ENCODE measurements at places on chromosomes 3 and 15.

DNA sequence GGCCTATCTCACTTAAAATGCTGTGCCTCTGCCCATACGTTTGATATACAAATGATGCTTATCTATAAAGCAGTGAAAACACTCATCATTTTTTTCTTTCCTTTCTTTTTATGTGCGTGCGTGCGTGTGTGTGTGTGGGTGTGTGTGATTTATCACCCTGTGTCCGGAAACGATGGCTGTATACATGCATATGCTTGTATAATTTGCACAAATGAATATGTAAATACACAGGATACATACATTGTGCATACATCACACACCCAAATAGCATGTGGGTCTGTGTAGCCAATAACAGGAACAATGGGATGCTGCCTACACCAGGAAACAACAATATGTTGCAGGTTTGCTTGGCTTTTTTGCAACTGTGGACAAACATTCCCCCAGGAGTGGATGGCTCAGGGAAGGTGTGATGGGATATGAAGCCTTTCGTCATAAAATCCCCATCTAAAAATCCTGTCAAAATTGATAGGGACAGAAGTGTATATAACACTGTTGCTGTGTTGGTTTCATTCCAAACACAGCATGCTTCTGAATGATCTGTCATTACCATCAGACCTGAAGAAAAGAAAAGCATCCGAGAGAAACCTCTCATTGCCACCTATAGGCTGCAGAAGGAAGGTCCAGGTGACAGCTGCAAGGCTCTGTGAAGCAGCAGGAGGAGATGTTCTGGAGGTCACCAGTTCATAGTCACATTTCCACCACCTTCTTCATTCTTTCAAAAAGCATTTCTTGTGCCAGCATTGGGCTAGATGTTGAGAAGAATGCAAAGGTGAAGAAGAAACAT, 503.9 kb upstream of the NR2F2 start:
- no peak for DNase-seq

GRCh38 chr3:114451051-114451451, 157.2 kb downstream of the TIGIT start:
- DNase-seq: no peak

DNA sequence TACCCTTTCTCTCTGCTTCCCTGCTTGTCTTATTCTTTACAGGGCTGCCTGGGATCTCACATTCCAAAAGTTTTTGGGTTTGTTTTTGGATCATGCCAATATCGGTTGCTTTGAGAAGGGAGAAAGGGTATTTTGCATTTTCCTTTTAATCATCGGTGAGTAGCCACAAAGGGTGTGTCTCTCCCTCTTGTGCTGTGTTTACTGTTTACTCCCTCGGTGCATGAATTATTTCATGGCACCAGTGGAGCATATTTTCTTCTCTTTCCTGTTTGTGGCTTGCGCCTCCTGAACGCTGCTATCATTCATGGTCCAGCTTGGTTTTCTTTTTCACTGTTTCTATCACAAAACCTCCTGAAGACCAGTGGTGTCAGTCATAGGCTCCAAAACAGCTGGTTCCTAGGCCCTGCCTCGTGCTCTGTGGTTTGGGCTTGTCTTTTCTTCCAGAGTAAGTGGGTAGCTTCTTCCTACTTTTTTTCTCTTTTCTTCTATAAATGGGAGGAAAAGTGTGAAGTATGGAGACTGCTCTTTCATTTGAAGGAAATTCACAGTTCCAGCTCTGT, 54.9 kb downstream of the IGF1R start:
- DNase-seq: no peak

DNA sequence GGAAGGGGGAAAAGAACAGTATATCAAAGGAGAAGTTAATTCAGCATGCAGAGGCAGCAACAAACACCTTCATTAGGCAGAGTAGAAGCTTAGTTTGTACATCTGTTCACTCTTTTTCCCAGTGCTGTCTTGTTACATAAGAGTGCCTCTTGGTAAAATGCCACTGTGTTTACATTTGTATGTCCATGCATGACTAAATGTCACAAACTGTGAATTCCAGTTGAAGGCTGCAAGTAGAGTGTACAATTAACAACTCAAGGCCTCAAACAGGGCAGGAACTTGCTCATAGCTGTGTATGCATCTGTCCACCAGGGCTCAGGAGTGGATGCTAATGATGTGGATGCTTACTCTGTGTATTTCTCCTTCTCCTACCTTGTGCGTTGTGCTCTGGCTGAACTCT, 214.2 kb upstream of the TPM1 start:
- no peak for DNase-seq

DNA sequence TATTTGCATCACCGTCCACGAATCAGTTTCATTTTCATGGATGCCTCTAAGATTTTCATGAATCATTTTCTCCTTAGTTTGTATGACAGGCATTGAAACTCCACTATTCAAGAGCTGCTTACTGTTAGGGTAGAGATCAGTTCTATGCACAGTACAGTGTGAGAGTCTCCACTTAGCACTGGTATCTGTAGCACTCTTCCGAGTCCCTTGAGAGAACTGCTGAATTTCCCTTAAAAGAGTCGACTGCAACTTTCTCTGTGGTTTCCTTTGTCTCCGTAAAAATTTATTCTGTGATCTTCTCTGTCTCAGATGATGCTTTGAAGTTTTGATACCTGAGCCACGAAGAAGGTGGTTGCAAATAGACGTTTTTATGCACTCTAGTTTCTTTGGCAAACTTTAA, 14.8 kb downstream of the GTPBP8 start:
- no peak for DNase-seq

- DNase-seq: no peak
These were observed 11.7 kb downstream of the IGF1R start for GRCh38 chr15:98660055-98660454.

- no peak for DNase-seq
These were observed 34.7 kb downstream of the HMCES start for GRCh38 chr3:129313415-129313664.

DNA sequence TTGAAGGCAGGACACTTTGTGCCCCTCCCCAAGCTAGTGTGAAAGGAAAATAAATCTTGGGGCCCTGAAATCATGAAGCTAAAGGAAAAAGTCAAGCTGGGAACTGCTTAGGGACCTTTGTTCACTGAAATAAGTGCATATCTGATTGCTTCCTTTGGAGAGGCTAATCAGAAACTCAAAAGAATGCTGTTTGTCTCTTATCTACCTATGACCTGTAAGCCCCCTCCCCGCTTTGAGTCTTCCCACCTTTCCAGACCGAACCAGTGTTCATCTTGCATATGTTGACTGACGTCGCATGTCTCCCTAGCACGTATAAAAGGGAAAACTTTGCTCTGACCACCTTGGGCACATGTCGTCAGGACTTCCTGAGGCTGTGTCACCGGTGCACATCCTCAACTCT, 53.1 kb downstream of the SLC30A4 start:
- no peak for DNase-seq

GRCh38 chr15:52100807-52101442, 11.7 kb downstream of the BCL2L10 start:
- peak; percentile 78 for DNase-seq

DNA sequence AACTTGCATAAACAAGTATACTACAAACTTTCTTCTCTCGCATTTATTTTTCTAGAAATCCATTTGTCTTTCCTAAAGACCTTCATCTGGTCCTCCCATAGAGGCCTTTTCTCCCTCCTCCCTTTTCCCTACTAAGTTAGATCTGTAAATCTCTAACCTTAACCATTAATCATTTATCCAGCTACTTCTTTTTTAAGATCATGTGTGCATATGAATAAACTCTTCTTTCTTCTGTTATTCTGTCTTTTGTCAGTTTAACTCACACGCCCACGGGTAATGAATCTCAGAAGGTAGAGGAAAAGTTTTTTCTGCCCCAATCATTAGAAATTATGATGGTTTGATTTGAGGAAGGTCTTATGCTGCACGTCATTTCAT, 48.7 kb upstream of the FHIT start:
- no peak for DNase-seq

DNA sequence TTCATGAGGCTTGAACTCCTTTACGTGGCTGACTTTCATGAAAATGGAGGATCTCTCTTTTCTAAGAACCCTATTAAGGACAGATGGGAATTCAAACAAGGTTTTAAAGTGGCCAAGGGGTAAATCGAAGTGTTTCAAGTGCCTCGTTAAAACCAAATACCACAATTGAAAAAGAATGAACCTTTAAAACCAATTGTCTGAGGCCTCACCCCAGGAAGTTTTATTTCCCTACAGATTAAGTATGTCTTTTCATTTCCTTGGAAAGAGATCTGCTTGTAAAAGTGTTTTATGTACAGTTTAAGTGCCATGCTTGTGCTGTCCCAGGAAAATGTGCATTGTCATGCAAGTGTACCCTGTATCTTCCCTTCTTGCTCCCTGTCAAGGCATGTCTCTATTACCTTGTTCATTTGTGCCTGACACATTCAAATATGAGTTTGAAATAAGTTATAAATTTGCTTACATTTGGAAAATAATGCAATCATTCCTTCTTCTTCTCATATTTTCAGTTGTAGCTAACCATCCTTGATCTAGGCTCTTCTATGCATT, 138.7 kb downstream of the ZPLD1 start:
- DNase-seq: no peak

GRCh38 chr3:179670311-179670710, 17.5 kb downstream of the USP13 start:
- DNase-seq: no peak

GRCh38 chr3:17645074-17645698, 97.2 kb downstream of the TBC1D5 start:
- peak; percentile 80 for DNase-seq

GRCh38 chr15:79923079-79923514, 26.3 kb upstream of the MTHFS start:
- DNase-seq: peak; percentile 44

- DNase-seq: no peak
These were observed 25.1 kb downstream of the DTWD1 start for GRCh38 chr15:49645941-49646340.

DNA sequence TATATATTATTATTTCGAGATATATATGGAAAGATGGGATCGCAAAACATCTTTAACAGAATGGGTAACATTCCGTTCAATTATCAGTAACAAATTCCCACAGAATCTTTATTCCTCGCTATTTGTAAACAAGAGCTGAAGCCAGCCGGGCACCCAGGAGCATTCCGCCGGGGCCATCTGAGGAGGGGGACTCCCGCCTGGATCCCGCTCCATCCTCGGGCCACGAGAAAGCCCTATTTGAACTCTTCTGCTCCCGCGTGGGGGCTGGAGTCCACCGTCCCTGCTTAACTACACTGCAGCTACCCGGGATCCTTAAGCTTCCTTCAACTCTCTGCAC, 687 bp downstream of the GPR176 start:
- DNase-seq: no peak

DNA sequence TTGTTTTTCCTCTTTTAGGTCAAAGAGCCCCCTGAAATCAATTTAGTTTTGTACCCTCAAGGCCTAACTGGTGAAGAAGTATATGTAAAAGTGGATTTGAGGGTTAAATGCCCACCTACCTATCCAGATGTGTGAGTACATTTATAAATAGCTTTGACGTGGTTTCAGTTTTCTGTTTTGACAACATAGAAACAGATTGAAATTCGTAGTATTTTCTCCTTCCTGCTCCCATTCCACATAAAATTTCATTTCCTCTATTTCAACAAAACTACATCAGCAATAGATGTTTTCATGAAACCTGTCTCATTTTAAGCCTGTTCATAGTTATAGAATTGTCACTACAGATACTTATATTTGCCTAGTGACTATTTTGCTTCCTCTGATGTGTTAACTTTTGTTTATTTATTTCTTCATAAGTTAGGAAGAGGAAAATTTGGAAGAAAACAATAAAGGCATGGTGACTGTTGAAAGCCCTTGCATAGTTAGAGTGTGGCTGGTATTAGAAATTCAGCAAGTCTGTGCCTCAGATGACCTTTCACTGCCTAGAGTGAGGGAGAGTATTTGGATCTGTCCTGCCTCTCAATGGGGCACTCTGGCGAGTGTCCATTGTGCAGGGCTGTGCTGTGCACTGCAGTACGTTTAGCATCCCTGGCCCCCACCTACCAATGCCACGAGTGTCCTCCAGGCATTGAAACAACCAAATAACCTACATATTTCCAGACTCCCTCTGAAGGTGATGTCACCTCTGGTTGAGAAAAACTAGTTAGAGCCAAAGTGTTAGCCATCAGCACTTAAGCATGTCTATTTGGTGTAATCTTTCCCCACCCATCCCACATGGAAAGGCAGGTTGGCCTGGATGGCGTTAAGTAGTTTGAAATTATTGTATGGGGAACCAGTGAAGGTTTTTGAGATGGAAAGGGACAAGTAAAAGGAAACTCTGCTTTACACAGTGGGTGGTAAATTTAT, 5.9 kb downstream of the EIF2AK4 start:
- DNase-seq: no peak

GRCh38 chr3:13014755-13015285, 58.4 kb downstream of the IQSEC1 start:
- no peak for DNase-seq

DNA sequence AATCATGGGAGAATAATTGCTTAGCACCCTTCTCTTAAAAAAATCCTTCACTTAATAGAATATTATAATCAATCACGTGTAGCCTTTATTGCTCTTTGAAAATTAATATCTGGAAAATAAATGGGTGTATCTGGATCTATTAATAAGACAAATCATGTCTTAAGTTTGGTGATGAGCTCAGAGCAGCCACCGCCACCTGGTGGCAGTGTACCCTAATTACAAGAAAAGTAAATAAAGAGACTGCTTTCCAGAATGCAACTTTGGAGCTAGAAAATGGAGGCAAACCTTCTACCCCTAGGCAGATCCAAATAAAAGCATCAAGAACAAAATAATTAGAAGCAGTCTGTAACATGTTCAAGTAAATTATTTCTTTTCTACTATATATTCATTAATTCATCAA, 43.5 kb downstream of the EPHB1 start:
- DNase-seq: no peak

GRCh38 chr3:182533394-182533793, 259.9 kb upstream of the ATP11B start:
- DNase-seq: no peak

DNA sequence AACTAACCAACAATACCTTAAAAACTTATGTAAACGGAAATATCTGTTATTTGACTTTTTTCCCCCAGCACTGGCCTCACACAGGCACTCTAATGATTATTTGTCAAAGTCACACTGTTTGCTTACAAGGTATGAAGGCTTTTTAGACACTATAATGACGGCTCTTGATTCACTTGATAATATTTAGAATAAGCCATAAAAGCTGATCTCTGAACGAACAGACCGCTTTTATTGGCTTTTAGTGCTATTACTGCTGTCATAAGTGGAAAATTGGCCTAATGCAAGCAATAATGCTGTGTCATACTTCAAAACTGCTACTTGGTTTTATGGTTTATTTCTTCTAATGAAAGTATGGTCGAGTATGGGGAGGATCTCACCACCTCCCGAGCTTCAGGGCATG, 35.1 kb downstream of the MDFIC2 start:
- no peak for DNase-seq

- DNase-seq: no peak
These were observed 3.9 kb downstream of the GRM2 start for GRCh38 chr3:51710631-51711351.

DNA sequence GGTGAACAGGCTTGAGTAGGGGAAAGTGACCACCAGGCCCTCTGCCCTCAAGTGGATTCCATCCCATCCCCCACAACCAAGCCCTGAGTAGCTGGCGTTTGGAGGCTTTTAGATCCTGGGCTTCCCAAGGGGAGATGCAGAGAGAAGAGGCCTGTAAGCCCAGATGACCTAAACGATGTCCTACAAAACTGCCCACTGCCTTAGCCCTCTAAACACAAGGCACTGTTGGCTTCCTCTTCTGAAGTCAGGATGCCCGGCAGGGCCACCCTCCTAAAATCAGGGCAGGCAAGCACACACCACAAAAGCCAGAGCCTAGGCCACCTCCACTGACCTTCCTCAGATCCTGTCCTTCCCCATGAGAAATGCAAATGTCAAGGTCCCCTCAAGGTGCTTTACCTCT, 68.6 kb downstream of the ADCY5 start:
- DNase-seq: no peak
